T1000 (cell line): ENCODE measurements at places on chromosomes 6 and 20.

- no peak for DNase-seq
These were observed 240.9 kb upstream of the BTBD3 start for GRCh38 chr20:11676630-11677287.

GRCh38 chr6:20212392-20213111, at the start of gene MBOAT1:
Gene MBOAT1, minus strand, starts transcription at chr6:20212469. Its CDS starts 235 bp downstream, at chr6:20212234.
- peak; percentile 90 for DNase-seq

DNA sequence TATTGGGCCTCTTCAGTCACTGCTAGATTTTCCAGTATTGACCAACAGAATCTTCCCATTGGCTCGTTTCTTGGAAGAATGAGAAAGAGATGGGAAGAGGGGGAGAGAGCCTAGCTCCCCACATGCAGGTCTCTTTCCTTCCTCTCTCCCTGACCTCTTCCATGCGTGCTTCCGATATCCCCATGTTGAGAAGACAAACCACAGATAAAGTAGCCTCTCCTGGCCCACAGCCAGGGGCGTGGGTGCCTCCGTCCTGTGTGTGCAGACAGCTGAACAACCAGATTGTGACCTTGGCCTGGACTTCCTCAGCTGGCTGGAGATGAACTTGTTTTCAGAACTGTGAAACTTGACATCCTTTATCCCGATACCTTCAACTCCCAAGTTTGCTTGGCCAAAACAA, 71.0 kb downstream of the EDN3 start:
- DNase-seq, result no peak

DNA sequence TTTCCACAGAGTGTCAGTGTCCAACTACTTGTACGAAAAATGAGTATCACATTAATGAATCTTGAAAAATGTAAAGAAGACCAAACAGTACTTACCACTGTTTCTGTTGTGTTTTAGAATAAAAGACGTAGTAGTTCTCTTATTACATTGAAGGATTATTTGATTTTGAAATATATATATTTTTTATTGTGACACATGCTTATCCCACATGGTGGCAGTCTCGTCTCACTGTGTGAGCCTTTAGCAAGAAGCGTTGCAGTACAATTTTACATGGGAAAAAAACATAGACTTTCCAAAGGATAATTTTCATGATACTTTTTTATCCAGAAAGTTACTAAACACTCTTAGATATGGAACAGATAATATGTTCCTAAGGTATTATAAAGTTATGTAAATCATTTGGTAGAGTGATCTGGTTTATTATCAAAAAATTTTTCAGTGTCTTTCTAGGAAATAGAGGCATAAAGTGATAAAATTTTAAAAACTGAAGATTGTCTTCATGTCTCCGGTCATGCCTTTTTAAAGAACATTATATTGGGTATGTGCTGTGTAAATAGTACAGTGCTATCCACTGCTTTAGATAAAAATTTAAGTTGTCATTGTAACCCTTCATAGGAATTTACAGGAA, 117.5 kb upstream of the SAMD5 start:
- DNase-seq, result no peak

DNA sequence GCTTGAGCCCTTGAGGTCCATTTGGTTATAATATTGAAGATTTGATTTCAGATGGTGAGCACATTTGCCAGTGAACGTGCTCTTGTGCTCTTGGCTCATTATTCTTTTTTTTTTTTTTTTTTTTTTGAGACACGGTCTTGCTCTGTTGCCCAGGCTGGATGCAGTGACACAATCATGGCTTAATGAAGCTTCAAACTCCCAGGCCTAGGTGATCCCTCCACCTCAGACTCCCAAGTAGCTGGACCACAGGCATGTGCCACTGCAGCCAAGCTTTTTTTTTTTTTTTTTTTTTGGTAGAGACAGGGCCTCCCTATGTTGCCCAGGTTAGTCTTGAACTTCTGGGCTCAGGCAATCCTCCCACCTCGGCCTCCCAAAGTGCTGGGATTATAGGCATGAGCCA, 176.2 kb downstream of the KLHL32 start:
- no peak for DNase-seq
